ENCODE measurements at places on chromosomes 12 and 14.

GRCh38 chr12:4217091-4217490 lies 56.5 kb upstream of the CCND2 start:
- DNase-seq: no peak

GRCh38 chr12:93723568-93723930 lies 46.4 kb downstream of the CRADD start:
- no peak for DNase-seq

- no peak for DNase-seq
Observed at GRCh38 chr12:109572506-109572845, 828 bp downstream of the MMAB start.

GRCh38 chr12:64034901-64035576 lies 187.1 kb downstream of the KICS2 start:
- DNase-seq: no peak

- no peak for DNase-seq
Observed at GRCh38 chr14:77212943-77213678, 31.5 kb downstream of the TMEM63C start.

DNA sequence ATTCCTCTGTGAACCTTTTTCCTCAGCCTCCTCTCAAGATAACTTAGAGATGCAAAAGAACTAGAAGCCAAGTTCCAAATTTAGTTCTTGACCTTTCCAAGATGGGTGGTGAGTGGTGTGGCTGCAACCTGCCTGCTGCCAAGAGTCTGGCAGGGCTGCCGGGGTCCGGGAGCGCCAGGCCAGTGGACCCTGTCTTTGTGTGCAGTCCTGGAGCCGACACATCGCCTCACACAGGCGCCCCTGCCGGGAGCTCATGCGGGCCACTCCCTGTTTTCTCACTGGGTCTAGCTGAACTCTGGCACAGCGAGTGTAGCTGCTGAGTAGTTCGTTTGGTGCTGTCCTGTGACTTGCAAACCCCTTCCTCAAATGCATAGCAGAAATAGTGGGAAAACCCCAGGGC lies 84.9 kb downstream of the CACNA1C start:
- no peak for DNase-seq

DNA sequence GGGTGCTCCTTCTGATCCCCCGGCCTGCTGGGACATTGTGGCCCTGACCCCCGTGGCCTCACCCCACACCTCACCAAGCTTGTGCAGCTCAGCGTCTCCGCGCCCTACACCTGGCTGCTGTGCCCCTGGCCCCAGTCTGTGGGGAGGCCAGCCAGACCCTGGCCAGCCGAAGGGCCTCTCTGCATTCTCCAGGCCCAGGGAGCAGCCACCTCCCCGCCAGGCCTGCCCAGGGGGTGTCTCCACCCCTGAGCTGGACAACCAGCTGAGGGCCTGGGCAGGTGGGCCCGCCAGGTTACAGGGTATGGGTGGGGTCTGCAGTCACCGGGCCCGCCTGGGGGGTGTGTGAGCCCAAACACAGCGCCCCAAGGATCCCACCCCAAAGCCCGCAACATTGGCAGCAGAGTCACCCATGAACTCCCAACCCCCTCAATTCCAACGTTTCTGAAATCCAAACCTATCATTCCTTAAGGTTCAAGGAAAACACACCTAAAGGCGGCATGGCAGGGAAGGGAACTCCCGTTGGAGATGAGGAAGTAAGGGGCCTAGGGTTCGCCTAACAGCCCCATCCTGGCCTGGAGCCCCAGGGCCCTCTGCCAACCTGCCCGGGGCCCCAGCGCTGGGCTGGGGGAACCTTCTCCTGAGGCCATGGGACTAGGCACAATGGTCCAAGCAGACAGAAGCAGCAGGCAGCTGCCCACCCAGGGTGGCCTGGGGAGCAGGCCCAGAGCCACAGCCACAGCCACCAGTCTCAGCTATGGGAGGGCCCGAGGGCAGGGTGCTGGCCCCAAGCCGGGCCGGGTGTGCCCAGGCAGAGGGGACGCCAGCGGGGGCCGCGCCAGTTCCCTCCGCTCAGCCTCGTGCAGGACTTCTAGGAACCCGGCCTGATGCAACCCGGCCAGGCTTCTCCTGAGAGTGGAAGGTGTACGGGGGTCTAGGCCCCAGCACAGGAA lies 8.5 kb downstream of the AKT1 start:
- no peak for DNase-seq

GRCh38 chr14:102659797-102660196 lies 67.3 kb downstream of the RCOR1 start:
- no peak for DNase-seq

All from activated T-helper 1 cell treated with Interleukin-2 at 50 U/mL for 16 hours (primary cell).